MV-4-11 (cell line): ENCODE measurements at places on chromosomes 16 and 17.
A peak's percentile ranks its signal among the peaks of the same experiment; 100 is the strongest.

DNA sequence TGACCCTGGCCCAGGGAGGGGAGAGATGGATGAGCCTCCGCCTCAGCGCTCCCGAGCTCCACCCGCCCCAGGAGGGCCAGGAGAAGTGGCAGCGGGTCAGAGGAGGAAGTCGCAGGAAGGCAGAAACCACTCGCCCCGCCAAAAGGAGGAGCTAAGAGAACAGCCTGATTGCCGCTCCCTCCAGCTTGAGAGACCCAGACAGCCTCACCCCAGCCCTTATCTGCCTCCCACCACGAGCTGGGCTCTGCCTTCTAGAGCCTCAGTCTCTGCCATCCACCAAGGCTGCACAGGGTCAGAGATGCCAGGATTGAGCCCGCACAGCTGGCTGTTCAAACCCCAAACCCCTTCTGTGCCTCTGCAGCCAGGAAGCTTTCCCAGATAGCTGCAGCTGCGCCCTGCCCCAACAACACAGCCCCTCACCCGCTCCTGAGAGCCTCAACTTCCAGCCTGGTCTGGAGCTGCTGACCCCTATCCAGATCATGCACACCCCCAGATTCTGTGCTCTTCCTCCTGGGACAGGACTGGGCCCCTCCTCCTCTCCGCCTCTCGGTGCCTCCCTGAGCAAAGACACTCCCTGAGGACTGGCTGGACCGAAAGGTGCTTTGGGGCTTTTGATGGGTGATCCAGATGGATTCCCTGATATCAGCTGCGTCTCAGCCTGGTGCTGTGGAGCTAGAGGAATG is 1.0 kb upstream of the ATP2A3 start:
- peak; percentile 84 for DNase-seq

- no peak for DNase-seq
Observed at GRCh38 chr17:72165867-72166439, 45.1 kb downstream of the SOX9 start.

DNA sequence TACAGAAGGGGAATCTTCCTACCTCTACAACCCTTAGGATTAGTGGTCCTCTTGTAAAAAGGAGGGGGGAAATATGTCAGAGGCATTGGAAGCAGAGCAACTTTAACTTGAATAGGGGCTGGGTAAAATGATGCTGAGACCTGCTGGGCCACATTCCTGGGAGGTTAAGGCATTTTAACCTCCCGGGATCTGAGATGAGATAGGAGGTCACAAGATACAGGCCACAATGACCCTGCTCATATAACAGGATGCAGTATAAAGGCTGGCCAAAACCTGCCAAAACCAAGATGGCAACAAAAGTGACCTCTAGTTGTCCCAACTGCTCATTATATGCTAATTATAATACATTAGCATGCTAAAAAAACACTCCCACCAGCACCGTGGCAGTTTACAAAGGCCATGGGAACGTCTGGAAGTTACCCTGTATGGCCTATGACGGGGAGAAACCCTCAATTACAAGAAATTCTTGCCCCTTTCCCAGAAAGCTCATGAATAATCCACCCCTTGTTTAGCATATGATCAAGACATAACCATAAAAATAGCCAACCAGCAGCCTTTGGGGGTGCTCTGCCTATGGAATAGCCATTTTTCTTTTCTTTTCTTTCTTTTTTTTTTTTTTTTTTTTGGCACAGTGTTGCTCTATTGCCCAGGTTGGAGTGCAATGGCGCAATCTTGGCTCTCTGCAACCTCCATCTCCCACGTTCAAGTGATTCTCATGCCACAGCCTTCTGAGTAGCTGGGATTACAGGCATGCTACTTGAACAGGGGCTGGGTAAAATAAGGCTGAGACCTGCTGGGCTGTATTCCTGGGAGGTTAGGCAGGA is 6.2 kb upstream of the C1QTNF1 start:
- DNase-seq = no peak

DNA sequence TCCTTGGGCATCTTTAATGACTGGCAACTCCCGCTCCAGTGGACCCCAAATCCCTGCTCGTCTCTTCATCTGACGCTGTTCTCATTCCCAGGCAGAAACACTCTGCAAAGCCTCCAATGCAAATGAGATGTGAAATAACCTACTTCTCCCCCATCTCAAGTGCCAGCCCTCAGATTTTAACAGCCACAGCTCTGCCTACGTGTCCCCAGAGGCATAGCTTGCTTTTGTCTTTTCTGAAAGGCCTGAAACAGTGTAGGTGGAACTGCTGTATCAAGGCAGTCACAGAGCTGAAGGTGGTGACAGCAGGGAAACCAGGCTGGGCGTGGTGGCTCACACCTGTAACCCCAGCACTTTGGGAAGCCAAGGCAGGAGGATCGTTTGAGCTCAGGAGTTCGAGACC is 14.7 kb downstream of the RPH3AL start:
- no peak for DNase-seq

- no peak for DNase-seq
Observed at GRCh38 chr16:22765479-22765878, 48.5 kb upstream of the HS3ST2 start.

DNA sequence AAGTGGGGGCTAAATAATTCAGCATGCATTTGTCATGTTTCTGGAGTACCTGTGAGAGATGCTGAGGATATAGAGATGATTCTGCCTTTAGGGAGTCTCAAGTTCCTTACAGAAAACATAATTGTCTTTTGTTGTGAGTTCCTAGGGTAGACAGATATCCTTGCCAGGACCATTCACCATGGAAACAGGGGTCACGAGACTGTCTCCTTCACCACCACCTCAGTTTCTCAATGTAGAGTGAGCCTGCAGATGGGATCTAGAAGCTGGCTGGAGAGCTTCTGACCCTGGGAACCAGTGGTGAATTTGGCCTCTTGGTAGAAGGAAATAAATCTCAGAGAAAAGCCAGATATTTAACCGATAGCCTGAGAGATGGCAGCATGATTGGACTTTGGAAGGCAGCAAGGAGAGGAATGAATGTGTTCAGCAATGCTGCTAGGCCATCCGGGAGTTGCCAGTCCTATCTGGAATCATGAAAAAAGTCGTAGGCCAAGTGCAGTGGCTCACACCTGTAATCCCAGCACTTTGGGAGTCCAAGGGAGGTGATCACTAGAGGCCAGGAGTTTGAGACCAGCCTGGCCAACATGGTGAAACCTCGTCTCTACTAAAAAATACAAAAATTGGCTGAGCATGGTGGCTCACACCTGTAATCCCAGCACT is 7.4 kb upstream of the HDAC5 start:
- DNase-seq = no peak

DNA sequence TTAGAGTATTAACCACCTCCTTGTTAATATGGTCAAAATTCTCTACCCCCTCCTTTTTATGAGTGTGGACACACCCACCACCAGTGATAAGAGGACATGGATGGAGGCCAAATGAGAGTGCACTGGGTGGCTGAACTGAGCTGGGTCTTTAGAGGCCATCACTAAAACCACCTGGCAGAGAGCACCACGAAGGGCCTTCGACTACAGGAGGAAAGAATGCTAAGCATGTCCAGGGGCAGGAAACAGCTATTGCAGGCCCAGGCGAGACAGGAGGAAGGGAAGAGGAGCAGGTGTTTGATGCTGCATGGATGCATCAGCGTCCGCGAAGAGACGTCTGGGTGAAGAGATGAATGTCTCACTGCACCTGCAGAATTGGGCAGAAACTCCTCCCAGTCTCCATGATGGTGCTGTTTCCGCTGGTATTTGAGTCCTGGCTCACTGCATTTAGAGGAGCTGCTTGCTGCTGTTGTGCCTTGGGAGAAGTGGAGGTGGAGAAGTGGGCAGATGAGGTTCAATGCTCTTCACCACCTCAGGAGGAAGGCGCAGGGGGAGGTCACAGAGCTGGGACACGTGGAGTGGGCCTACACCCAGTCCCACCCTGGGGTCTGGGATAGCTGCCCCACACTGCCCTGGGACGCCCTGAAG is 33.2 kb downstream of the SPHK1 start:
- DNase-seq = no peak

- no peak for DNase-seq
Observed at GRCh38 chr17:8869114-8869815, 1.8 kb upstream of the PIK3R6 start.

DNA sequence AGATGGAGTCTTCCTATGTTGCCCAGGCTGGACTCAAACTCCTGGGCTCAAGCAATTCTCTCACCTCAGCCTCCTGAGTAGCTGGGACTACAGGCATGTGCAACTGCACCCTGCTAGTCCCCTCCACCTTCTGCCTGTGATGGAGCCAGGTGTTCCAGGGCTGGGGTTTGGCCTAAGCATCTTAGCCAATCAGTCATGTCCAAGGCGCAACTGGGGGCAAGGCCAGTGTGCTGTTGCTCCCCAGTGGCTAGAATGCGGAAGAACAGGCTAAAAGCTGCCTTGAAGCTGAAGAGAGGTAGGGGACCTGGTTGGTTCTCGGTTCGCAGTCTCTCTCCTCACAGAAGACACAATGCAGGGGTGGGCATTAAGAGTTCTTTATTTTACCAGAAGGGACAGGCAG is 18.6 kb downstream of the FLOT2 start:
- DNase-seq = peak; percentile 19

DNA sequence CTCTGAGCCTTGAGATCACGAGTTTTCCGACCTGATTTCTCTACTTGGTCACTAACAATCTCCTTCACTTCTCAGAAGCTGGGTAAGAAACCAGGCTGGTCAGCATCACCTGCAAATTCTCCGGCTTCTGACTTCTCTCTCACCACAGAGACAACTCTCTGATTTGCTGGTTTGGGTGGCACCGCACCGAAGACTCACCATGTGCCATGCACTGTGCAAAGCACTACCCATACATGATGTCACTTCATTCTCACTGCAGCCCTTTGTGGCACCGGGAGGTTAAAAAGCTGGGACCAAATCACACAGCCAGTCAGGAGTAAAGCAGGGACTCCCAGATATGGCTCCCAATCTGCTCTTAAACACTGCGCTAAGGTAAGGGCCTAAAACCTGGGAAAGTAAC is 647 bp downstream of the VAC14 start:
- no peak for DNase-seq

GRCh38 chr16:88360999-88361398 is 21.8 kb upstream of the ZNF469 start:
- no peak for DNase-seq

GRCh38 chr17:78184868-78185267 is 2.0 kb downstream of the TK1 start:
- no peak for DNase-seq

DNA sequence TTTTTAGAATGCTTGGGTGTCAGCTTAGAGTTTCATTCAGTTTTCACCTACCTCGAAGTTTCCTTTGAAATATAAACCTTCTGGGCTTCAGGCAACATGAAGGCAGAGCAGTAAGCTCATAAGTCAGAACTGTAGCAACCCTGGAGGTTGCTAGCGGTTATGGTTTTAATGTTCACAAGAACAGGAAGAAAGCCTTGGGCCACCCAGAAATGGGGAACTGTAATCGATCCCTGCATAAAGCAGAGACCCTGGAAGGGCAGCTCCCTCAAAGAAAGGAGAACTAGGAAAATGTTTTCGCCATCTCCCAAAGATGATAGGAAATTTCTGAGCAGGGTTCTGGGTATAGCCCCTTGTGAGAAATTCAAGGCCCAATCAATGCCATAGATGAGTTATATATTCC is 47.8 kb upstream of the RASL10B start:
- peak; percentile 92 for DNase-seq

- DNase-seq = no peak
Observed at GRCh38 chr17:56735842-56736241, 97.9 kb downstream of the C17orf67 start.

GRCh38 chr16:89687092-89687940 is 827 bp downstream of the CDK10 start:
- no peak for DNase-seq

GRCh38 chr17:40910441-40910841 is 25.4 kb upstream of the KRT20 start:
- DNase-seq = no peak

DNA sequence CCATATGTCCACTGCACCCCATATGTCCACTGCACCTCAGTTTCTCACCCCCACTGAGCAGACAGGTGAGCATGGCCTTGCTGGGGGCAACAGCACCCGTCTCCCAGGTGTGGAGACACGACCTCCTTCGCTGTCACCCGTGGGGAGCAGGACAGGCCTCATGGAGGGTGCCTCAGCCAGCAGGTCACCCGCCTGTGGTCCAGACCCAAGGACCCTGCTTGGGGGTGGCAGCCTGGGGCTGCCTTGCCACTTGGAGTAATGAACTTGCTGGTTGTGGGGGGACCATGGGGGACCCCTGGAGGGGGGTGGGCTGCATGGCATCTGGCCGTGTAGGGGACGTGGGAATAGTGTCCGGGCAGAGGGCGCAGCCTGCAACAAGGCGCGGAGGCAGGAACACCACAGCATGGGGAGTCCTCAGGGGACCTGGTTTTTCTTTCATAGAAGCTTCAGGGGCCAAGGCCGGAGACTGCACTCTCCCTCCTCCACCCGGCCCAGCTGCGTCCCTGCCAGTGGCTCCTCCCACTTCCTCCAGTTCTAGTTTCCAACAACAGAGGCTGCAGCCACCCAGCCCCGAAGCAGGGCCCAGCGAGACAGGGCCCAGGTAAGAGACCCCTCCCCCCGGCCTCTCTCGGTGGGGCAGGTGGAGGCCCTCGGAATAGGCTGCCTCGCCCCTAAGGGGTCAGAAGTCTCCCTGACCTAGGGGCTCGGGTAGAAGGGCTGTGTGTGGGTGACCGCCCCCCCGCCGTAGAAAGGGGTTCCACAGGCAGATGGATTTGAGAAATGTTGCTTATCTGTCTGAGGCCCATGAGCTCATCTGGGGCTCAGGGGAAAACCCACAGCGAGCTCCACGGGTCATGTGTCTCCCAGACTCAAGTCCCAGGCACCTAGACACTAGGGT is at the start of gene NHLRC4:
NHLRC4 (plus strand) TSS at position 531 of the 898 bp plus-strand sequence. CDS start 1,043 bp downstream, outside the sequence.
- DNase-seq = peak; percentile 78

GRCh38 chr16:55773859-55774549 is 58.9 kb downstream of the CES1 start:
- DNase-seq = no peak

GRCh38 chr17:66636111-66636510 is 198.8 kb upstream of the CACNG5 start:
- peak; percentile 47 for DNase-seq

- DNase-seq = no peak
Observed at GRCh38 chr16:84820305-84820684, 510 bp downstream of the CRISPLD2 start.

DNA sequence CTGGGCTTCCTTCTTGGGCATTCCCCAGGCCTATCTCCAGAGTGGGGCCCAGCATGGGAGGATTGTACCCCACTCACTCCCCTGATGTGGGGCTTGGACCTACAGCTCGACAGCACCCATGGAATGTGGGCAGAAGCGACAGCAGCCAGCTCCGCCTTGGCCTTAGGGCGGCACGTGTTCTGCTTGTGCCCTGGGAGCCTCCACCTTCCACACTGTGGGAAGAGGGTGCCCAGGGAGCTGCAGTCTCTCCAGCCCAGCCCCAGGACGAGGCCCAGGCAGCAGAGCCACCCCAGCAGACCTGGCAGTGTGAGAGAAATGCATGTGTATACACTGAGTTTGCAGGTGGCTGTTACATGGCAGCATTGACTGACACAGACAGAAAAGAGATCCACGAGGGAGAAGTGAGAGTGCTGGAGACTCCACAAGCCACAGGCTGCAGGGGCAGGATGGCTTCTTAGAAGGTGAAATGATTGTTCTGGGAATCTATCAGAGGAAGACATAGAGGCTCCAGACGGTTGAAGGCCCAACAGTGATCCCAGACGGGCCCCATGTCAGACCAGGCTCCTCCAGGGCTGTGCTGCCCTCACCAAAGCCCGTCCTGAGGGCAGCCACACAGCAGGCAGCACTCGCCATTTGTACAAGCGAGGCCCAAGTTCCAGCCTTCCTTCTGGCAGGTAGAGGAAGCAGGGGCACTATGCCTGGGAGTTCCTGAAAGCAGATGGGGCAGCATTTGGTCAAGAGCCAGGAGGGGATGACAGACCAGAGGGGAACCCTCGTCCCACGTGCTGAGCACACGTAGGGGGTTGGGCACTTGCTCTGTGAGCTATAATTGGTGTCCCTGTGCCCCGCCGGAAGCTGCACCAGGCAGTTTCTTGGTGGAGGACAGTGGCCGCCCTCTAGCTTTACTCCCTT is 2.8 kb upstream of the DNASE1 start:
- DNase-seq = peak; percentile 45
